Airway epithelial cell (primary cell): ENCODE measurements at places on chromosomes 2 and 18. TPM values are rescaled to one million over a fixed set of nuclear protein-coding genes. Genes with fewer than 3 reads are reported as not detected.

Gene ZAP70
- total RNA-seq = not detected in 2 replicates

Gene SERPINB13
- total RNA-seq = 44.9 and 63.0 TPM in 2 replicates

Gene CXCR4
- not detected in 2 replicates for total RNA-seq

Gene ALPI
- not detected in 2 replicates for total RNA-seq

Gene CNDP1
- not detected in 2 replicates for total RNA-seq

Gene WDR7
- 4.4 and 8.9 TPM in 2 replicates for total RNA-seq

Gene C1QL2
- not detected in 2 replicates for total RNA-seq

Gene KIAA2012
- not detected in 2 replicates for total RNA-seq

Gene LYPD1
- not detected in 2 replicates for total RNA-seq

Gene SCYGR4
- not detected in 2 replicates for total RNA-seq

Gene SCTR
- total RNA-seq = not detected in 2 replicates

Gene NFATC1
- total RNA-seq = 1.7 and 2.5 TPM in 2 replicates

Gene CCL20
- 14.9 and 17.5 TPM in 2 replicates for total RNA-seq

Gene POTEI
- not detected in 2 replicates for total RNA-seq

Gene ZNF521
- 0.21 TPM in 1 of 2 replicates, not detected in the other for total RNA-seq

Gene RAB6C
- not detected in 2 replicates for total RNA-seq

Gene ZFP36L2
- total RNA-seq = 30.5 and 39.4 TPM in 2 replicates

Gene SCYGR1
- not detected in 2 replicates for total RNA-seq

Gene UGT1A3
- 0.35 TPM in 1 of 2 replicates, not detected in the other for total RNA-seq

Gene COL4A3
- total RNA-seq = not detected in 2 replicates
